ENCODE measurements at places on chromosomes 1 and 21.

- no peak for DNase-seq
Observed at GRCh38 chr1:84223751-84224432, 77.6 kb upstream of the SAMD13 start.

GRCh38 chr1:162003830-162004215 is 19.8 kb downstream of the OLFML2B start:
- DNase-seq, result no peak

GRCh38 chr1:53541761-53542550 is 82.8 kb downstream of the DMRTB1 start:
- no peak for DNase-seq

DNA sequence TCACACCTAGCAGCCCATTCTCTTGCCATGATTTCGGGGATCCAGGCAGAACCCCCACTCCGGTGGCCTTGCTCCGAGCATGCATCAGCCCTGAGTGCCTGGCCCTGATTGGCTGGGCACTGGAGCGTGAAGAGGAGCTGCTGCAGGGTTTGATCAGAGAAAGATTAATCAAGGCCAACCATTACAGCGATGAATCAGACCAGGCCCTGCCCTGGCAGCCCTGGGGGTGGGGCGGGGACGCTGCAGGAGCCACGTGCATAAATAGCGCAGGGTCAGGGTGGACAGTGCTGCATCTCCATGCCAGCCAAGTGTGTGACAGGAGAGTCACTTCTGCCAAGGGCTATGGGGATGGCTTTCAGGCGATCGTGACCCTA is 3.4 kb upstream of the FAM131C start:
- DNase-seq, result no peak

DNA sequence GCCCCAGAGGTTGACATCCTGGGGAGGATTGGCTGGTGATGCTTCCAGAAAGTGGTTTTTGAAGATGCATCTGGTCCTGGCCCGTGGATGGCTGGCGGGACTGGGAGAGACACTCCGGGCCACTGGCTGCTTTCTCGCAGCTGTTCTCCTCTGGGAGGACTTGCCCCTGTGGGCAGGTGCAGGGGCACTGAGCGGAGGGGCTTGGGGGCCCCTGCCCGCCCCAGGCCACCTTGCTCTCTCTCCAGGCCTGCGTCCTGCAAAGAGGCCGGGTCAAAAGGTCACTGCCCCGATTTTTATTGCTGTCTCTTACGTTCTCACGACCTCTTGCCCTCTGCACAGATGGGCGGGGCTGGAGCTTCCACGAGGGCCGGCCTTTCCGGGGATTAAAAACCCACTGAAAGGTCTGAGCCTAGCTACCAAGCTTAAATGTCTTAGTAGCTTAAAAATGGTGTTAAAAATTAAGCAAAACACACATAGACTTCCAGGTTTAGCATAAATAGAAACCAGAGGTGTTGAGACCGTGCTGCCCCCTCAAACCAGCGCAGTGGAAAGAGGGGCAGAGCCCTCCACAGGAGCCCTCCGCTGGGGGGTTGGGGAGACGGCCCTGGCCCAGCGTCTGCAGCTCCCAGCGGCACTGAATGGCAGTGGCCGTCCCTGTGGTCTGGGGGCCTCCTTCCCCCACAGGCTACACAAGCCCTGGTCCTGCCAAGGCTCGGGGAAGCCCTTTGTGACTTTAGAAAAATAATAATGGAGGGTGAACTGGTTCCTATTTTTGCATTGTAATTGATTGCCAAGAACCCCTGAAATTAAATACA is 43.9 kb downstream of the SKI start:
- no peak for DNase-seq

GRCh38 chr1:168335500-168335899 is 54.8 kb downstream of the TBX19 start:
- DNase-seq, result no peak

DNA sequence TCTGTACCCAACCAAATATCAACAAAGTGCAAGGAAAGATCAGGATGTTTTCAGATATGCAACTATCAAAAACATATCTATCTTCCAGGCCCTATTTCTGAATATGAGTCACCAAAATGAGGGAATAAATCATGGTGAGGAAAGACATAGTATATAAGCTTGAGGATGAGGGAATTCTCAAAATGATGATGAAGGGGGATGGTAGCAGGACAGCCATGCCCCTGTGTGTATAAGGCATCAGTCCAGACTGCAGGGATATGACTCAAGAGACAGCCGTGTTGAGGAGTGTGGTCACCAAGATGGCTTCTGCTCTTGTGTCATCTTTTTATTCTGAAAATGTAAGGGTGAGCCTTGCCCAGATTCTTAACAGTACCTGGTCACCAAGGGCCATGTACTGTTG is 4.4 kb upstream of the WDR64 start:
- DNase-seq, result no peak

DNA sequence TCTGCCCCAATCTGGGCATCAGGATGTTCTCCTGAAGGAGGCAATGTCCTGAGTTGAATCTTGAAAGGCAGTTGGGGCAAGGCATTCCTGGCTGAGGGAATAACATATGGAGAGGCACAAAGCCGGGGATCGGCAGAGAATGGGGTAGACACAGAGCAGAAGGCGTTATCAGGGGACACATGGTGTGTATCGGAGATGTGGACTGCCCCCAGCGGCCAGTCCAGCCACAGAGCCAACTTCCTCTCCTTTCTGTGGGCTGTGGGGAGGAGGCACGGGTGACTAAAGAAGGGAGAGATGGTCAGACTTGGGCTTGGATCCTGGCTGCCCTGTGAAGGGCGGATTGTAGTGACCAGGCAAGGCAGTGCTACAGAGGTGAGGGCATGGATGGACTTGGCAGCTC is 32.1 kb downstream of the FOXD2 start:
- DNase-seq, result no peak

GRCh38 chr1:68216089-68216772 is 16.1 kb downstream of the WLS start:
- no peak for DNase-seq

- DNase-seq, result no peak
Observed at GRCh38 chr1:226082959-226083301, 20.4 kb downstream of the H3-3A start.

GRCh38 chr1:86068841-86069756 is 87.5 kb downstream of the COL24A1 start:
- DNase-seq, result no peak

DNA sequence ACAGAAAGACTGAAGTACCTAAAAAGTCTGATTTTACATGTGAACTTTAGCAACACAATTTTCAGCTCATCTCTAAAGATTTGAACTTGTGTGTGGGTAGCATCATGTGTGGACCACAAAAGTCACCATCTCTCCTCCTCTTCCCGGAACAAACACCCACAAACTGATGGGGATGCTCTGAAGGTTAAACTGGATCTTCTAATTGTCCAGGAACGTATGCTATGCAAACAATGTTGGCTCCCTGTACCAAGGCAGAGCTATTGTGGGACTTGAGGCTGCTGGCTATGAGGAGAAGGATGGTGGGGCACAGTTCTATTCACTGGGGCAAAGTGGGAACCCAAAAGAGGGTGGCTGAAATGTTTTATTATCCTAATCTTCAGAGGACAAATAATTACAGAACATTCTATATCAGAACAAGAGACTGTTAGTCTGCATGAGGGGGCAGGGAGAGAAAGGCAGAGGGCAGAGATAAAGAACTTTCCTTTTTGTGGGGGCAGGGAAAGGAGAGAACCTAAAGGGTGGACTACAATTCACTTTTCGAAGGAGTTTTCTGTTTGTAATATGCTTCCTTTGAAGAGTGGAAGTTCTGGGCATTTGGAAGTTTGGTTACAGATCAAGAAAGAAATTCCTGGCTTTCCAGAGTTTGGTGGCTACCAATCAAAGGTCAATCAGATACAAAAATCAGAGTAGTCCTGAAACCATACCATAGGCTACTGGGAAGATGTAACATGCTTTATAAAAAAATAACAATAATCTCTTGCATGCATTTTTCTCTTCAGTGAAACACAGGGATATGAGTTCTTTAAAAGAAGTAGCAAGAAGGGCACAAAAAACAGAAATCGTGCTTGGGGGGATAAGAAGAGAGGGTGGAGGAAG is 62.9 kb downstream of the GADD45A start:
- DNase-seq, result no peak

- DNase-seq, result no peak
Observed at GRCh38 chr1:40817791-40818263, 34.2 kb downstream of the KCNQ4 start.

DNA sequence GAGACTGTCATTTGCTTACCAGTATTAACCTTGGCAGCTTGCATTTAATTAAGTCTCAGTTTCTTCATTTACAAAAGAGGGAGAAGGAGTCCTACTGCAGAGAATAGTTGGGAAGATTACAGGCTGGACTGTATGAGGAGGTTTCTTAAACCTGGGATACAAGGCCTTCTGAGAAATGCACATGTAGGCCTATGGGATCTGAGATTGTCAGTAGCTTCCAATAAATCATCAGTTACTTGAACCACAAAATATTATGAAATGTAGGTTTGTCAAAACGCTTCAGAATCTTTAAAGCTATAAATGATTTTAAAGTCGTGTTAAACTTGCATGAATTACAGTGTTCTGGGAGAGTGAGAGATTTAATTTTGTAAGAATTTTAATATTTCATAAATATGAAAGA is 69.6 kb downstream of the NRIP1 start:
- DNase-seq, result no peak

DNA sequence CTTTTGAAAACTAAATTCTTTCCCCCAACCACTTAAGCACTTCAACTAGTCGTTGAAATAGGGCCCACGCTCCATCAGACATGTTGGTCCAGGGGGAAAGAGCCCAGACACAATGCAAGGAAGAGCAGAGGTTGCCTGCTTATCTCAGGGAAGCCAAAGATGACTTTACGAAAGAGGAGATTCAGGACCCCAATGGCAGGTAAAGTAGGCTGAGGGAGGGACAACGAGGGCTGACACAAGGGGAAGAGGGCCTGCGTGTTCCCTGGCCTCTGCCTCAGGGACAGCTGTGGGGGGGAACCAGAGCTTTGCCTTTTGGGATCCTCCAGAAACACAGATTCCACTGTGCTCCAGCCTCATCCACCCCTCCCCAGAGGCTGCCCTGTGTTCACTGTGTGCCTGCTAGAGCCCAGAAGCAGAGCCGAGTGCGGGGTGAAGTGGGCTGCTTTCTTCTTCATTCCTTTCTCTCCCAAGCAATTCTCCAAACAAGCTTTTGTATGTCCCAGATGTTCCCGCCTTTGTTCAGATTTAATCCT is 135.5 kb upstream of the GRIK3 start:
- no peak for DNase-seq

DNA sequence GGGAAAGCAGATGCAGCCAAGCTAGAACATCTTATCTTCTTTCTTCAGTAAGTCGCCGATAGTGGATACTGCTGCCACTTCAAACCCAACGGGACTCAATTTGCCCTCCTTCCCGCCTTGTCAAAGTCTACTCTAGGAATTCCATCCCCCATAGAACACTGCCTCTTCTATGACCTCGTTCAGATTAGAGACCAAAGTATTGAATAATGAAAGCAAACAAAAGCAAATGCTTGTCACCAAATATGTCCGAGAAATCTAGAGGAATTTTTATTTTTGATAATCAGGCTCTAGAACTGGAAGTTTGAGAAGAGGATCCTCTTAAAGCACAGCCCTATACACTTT is 853 bp upstream of the RRAGC start:
- DNase-seq, result no peak

- DNase-seq, result no peak
Observed at GRCh38 chr1:151817353-151817730, 12.1 kb upstream of the LINGO4 start.

DNA sequence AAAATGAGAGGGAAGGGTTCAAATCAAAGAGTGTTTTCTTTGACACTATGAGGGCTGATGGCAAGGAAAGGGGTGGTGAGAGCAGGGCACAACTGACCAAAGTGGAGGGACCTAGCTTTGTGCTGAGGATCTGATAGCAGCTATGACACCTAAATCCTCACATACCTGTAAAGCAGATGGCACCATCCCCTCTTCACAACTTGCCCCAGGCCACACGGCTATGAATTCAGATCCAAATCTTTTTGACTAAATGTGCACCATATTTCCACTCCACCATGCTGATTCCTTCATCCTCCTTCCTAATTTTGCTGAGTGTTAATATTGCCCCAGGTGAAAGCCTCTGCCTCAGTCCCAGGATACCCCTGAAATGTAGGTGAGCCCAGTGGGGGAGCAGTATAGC is 385.7 kb downstream of the PLPP3 start:
- DNase-seq, result no peak

DNA sequence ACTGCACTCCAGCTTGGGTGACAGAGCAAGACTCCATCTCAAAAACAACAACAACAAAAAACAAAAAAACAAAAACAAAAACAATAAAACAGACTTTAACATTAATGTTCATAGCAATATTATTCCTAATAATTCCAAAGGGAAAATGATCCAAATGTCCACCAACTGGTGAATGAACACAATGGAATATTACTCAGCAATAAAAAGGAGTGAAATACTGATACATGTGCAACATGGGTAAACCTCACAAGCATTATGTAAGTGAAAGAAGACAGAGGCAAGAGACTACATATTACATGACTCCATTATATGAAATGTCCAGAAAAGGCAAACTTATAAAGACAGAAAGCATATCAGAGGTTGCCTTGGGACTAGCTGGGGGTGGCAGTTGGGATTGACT is 6.1 kb upstream of the TTF2 start:
- no peak for DNase-seq

- no peak for DNase-seq
Observed at GRCh38 chr1:178599745-178600144, 86.8 kb downstream of the TEX35 start.

GRCh38 chr1:223411309-223411708 is 18.1 kb downstream of the CCDC185 start:
- DNase-seq, result no peak

- no peak for DNase-seq
Observed at GRCh38 chr1:199218533-199218932, 579.7 kb downstream of the PTPRC start.

GRCh38 chr1:195597891-195598290 is 1010.3 kb downstream of the KCNT2 start:
- no peak for DNase-seq

DNA sequence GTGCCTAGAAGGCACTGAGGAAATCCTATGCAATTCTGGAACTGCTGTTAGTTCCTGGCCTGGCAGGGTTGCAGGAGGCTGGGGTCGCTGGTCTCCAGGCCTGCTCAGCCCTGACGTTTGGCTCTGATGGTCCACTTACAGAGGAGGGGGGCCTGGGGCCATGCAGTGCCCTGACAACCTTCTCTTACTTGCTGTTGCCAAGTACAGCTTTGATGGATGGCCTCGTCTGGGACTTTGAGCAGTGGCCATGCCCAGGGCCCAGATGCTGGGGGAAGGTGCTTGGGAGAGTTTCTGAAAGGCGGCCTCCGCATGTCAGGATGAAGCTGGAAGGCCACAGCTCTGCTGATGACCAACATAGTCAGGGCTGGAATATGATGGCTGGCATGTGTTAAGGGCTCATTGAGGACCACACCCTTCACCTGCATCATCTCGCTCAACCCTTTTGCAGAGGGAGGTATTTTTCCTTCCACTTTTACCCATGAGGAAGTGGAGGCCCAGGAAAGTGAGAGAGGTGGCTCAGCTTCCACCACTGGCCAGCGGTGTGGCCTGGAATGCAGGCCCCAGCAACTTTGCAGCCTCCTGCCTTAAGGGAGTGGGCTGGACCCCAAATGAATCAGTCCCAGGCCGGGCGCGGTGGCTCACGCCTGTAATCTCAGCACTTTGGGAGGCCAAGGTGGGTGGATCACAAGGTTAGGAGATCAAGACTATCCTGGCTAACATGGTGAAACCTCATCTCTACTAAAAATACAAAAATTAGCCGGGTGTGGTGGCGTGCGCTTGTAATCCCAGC is 34.7 kb upstream of the LRRC3 start:
- DNase-seq, result no peak

- DNase-seq, result no peak
Observed at GRCh38 chr1:16235944-16236510, 956 bp downstream of the CPLANE2 start.

- no peak for DNase-seq
Observed at GRCh38 chr1:214116258-214116657, 128.5 kb downstream of the PROX1 start.

- no peak for DNase-seq
Observed at GRCh38 chr1:201554190-201554600, 15.3 kb downstream of the NAV1 start.
